ENCODE measurements at places on chromosomes 3 and 15. TPM values are rescaled to one million over a fixed set of nuclear protein-coding genes. Genes with fewer than 3 reads are reported as not detected.

- no peak for DNase-seq
Measured at GRCh38 chr3:54243960-54244682, 121.8 kb downstream of the CACNA2D3 start.

DNA sequence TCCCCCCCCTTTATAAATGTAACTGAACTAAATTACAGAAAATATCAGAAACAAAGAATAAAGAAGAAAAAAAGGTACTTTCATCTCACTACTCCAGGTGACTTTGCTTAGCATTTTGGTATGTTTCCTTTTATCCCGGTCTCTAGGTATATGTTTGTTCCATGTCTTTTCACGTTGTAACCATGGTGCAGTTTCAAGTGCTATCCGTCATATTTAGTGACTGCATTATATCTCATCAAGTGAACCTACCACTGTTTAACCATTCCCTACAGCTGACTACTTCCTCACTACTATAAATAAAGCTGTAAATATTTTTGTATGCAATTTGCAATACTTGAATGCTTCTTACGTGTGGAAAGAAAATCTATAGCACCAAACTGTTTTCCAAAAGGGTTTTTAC lies 2.2 kb downstream of the BTBD1 start:
- DNase-seq = no peak

DNA sequence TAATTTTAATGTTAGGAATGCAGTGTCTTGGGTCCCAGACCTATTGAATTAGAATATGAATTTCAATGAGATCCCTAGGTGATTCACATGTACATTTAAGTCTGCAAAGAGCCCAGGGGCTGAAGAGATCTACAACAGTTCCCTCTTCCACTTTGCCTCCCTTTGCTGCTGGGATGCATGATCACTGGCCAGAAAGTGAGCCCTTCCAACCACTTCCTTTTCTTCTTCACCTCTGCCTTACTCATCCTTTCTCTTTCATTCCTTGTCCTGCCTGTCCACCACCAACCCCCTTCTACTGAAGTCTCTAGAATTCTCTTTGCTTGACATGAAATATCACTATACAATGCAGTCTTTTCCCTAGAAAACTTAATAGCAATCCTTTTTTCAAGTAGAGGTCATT lies 222.4 kb upstream of the LRIG1 start:
- no peak for DNase-seq

DNA sequence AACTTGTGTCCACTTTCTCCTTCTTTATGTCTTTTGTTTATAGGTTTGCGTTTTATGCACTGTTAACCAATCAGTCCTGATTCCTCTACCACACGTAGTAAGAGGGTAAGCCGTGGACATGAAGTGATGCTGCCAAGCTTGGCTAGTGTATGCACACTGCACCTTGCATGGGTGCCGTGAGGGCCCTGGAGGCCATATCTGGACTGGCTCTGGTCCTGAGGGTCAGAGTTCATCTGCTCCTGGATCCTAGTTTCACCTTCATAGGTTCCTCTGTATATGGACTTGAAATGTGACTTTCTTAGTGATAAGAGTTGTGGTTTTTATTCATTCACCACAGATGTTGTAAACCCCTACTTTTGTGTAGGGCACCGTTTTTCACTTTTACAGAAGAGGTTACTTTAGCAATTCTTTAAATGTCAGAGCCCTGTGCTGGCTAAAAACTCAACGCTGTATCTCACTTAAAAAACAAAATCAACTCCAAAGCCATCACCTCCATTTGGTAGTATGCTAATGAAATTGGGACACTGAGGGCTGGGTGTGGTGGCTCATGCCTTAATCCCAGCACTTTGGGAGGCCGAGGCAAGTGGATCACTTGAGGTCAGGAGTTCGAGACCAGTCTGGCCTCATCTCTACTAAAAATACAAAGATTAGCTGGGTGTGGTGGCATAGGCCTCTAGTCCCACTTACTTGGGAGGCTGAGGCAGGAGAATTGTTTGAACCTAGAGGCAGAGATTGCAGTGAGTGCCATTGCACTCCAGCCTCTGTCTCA lies 22.9 kb downstream of the SIAH2 start:
- no peak for DNase-seq

- no peak for DNase-seq
Measured at GRCh38 chr3:128546646-128547045, 53.6 kb upstream of the GATA2 start.

GPR160 gene
- 1.2 TPM for total RNA-seq

GRCh38 chr15:66163553-66163952 lies 90.0 kb downstream of the MEGF11 start:
- DNase-seq = no peak

UROC1 gene
- not detected for total RNA-seq

DNA sequence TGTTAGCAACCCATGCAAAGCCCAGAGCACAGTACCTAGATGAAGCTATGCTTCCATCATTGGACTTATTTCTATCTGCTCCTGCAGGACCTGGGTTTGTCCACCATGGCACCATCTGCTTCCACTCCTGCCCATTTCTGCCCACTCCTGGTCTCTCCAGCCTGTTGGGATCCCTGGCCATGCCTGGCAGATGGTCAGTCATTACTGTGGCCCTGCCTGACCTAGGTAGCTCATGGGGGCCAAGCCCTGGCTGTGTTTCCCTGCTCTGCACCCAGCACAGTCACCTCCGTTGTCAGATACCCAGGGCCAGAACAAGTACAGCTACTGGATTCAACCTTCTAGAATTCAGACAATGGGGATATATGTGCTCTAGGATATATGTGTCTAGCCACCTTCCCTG lies 185.8 kb upstream of the TLE3 start:
- no peak for DNase-seq

GRCh38 chr3:179286331-179286730 lies 35.4 kb upstream of the KCNMB3 start:
- no peak for DNase-seq

DNA sequence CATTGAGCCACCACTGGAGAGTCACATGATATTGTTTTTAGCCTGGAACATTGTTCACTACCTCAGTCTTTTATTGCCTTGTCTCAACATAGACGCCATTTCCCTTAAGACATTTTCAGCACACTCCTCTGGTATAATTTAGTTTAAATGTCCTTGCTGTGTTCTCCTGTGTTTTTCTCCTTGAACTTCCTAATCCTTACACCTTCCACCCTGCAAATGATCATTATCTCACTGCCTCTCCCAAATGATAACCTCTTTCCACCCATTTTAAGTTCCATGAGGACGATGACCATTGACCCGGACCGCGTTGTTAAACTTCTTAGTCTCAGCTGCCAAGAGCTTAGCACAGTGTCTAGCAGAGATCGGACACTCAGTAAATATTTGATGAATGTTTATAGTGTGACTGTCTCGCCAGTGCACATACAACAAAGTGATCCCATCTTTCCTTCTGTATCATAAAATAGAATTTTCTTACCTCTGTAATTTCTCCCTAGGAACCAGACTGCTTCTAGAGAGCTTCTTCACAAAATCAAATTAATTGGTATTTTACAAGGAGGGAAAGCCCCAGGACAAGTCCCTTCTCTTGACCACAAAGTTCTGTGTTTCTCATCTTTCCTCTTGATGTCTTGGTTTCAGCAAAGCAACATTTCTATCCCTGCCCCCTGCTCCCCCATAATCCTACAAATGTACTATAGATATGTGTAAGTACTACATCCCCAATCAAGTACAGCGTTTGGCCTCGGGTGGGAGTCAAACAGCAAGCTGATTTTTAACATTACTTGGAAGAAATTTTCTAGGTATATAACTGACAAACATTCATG lies 429.6 kb downstream of the LPP start:
- no peak for DNase-seq

DNA sequence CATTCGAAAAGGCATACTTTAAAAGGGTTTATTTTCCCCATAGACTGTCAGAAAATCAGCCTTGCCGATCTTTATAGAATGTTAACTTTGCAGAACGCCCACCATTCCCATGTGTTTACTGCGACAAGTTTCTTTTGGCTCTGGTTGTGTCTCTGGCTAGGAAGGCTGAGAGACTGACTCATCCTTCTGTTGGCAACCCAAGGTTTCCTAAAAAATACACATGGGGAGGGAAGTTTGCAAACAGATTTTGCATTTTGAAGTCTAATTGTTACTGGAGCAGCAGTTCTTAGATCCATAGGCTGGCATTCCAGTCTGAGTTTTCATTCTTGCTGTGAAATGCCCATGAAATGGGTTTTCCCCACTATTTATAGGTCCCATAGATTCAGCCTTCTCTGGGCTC lies 37.9 kb upstream of the MINAR1 start:
- DNase-seq = no peak

DNA sequence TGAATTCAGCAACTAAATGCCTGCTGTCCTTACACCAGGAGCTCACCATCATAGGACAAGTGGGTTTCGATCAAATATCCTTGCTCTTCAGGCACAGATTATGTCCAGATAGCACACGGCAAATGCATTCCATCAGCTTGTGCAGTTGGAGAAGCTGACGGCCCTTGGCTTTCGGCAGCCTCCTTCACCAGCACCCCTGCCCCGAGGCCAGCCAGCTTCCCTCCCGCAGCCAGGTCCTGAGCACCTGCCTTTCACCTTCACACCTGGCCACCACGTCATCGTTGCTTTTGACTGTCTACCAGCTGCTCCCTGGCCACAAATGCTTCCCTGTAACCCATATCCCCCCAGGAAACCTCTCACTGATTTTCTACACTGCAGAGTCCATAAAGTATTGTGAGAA lies 355.5 kb downstream of the OCA2 start:
- no peak for DNase-seq

GRCh38 chr3:143179603-143180002 lies 60.0 kb downstream of the CHST2 start:
- no peak for DNase-seq

GRCh38 chr3:160343132-160343531 lies 55.9 kb downstream of the IFT80 start:
- DNase-seq = no peak

SLC6A1 gene
- total RNA-seq = 0.57 TPM

KCNMB3 gene
- total RNA-seq = 0.92 TPM

DNA sequence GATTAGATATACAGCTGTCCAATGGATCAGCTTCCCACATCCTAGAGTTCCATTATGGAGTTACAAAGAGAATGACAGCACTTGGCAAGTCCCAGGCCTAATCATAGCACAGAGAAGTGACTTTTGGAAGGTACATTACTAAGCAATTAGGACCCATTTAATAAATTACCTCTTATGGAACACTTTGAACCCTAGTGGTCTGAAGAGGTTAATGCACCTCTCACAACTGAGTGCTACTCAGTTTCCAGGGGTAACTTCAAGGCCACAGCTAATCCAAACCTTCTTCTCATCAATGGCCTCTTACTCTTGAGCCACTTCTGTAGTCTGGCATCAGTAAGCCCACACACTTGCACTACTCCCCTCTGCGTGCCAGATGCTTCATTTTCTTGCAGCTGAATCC lies 34.9 kb upstream of the MEIS2 start:
- DNase-seq = no peak

DNA sequence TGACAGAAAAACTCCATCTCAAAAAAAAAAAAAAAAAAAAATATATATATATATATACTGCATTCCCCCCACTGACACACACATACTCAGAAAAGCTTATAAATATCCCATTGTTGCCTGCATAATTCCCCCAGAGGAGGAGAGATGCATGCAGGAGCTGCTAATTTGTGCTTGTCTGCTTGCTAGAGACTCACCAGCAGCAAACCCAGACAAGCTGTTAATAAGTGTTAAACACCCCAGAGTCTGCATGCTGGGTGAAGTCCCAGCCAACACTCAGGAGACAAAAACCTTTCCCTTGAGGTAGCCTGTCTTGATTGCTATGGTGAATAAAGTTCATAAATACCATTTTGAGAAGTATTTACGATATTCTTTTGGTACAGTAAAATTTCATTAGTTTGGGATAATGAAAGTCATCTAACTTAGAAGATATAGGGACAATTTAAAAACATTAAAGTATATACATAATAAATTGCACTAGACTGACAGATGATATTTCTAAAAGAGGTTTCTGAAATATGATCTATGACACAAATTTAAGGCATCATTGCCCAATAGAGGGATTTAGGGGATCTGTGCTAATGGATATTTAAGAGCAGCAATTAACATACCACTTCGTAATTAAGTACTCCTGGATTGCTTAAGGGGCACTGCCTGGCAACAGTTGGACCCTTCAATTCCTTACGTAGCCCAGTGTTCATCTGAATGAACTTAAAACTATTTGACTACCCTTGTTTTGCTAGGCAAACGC lies 400.0 kb upstream of the C2CD4B start:
- DNase-seq = no peak

GRCh38 chr3:40810813-40811212 lies 286.1 kb downstream of the ZNF621 start:
- no peak for DNase-seq

LRRC3B gene
- total RNA-seq = 0.38 TPM

PP2D1 gene
- total RNA-seq = not detected

DNA sequence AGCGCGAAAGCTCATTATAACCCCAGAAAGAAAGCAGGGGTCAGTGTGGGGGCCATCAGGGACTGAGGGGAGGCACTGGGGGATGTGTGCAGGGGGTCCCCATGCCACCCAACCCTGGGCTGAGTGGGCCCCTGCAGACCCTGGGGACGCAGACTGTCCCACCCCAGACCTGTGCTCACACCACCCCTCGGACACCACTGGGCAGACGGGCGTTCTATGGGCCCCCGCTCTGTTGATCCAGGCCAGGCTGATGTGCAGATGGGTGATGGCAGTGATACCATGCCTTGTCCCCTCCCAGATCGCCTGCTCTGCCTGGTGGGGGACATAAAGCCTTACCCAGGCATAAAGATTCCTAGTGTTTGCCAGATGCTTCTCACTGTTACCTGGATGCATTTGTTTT lies 259.7 kb upstream of the TLE3 start:
- no peak for DNase-seq

CYP8B1 gene
- not detected for total RNA-seq

GRCh38 chr3:188649521-188649920 lies 495.6 kb downstream of the LPP start:
- DNase-seq = no peak

- DNase-seq = no peak
Measured at GRCh38 chr3:33278163-33278562, 921 bp downstream of the FBXL2 start.

DNA sequence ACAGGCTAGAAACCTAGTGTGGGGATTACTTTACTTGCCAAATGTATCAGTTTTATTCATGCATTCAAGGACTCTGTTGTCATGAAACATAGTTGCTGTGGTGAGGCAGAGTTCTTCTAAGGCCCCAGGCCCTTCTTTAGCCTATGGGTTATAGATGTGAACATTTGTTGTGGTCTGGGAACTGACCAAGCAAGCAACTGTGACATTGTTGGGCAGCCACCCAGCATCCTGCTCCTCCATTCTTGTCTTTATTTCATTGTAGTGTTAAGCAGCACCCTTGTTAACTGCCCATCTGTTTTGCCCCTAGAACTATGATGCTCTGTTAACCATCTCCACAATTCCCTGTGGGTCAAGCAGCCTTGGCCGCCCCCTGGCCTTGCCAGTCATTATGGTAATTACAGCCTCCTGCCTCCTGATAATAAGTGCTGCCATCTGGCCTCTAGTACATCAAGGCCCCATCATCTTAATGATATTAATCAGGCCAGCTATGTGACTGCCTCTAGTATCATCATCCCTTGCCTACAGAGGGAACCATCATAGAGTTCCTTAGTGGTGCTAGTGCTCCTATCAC lies 12.2 kb upstream of the IFT57 start:
- no peak for DNase-seq

All from Right ventricle myocardium inferior (tissue), 1 donor.